Right lobe of liver (tissue), 6 donors: ENCODE measurements at places on chromosomes 12 and 14.

DNA sequence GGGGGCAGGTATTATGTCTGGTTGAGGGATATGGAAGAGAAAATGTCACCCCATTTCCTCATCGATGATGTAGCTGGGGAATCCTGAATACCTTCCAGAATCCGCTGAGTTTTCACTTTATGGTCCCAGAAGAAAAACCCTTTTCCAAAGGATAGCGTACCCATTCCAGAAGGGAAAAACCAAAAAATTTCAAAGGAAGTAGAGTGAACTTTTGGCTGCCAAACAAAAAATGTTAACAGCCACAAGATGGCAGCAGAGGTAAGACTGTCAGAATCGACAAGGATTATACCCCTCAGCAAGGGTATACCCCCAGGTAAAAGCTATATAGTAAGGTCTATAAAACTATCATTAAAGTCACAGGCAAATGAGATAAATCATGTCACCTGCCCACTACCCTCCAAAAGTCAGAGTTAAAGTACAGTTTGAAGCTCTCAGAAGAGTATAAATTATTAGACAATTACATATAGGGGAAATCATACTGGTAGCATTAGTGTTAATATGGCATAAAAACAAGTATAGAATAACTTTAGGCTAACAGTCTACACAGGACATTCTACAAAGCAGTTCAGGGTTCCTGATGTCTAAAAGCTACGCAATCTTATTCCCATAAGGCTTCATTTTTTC is 18.0 kb downstream of the ACIN1 start:
- DNase-seq = no peak

DNA sequence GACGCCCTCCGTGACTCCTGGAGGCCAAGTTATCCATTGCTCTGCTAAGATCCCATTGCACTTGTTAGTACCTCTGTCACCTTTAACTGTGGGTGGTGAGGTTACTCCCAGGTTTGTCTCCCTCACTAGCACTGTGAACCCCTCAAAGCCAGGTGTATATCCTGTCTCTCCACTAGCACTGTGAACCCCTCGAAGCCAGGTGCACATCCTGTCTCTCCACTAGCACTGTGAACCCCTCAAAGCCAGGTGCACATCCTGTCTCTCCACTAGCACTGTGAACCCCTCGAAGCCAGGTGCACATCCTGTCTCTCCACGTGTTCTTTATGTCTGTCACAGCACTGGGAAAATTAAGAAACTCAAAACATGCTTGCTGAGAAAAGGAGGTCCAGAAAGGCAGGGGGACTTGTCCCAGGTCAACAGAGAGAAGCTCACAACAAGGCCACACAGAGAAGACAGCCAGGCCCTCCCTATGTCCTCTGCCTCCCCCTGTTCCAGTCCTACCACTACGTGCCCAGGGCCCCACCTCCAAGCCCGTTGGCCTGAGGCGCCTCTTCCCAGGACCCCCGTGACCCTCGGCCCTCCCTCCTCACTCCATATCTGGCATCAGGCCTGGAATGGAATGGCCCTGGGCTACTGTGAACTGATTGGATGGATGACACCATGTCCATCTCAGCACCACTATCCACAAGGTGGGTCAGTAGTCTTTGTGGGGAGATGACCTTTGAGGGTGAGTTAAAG is 26.4 kb upstream of the FKBP4 start:
- DNase-seq = no peak

DNA sequence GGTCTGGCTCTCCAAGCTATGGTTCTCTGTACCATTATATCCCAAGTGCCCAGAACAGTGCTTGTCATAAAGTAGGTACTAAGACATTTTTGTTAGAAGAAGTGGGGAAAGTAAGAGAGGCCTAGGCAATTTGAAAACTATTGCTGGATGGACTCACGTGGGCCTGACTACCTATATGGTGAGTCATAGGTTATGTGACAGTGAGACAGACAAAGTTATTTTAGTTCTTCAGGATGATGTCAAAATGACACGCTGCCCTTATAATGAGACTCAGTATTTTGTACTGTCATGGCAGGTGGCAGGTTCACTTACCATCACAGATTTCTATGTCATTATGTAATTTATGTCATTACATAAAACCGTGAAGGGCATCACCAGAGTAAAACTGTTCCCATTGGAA is 53.1 kb downstream of the PARP11 start:
- DNase-seq = no peak

- no peak for DNase-seq
Measured at GRCh38 chr14:23804817-23805216, 148.8 kb upstream of the DHRS4 start.

GRCh38 chr12:132478845-132479244 is 11.1 kb upstream of the FBRSL1 start:
- no peak for DNase-seq

- no peak for DNase-seq
Measured at GRCh38 chr14:34781242-34781641, 66.8 kb upstream of the CFL2 start.

DNA sequence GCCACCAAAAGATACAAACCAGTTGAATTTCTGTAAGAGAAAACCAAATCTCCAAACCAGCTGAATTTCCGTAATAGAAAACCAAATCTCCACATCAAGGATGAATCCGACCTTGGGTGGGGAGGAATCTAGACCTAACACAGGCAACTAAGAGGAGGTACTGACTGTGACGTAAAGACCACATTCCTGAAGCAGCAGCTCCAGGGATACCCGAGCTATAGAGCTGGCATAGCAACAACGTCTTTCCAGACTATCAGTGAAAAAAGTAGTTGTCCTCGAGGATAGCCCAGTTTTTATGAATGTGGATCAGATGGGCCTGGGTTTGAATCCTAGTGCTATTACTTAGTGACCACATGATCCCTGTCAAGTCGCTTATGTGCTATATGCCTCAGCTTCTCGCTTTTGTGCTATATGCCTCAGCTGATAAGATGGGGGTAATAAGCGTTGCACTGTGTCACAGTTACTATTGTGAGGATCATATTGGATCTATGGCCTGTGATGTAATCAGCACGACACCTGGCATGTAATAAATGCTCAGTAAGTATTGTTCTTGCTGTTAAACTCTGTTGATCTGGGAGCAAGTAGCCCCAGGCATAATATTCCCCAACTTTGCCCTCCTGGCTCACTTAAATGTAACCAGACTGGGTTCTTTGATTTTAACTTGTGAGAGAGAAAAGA is 113.8 kb downstream of the EGLN3 start:
- no peak for DNase-seq

DNA sequence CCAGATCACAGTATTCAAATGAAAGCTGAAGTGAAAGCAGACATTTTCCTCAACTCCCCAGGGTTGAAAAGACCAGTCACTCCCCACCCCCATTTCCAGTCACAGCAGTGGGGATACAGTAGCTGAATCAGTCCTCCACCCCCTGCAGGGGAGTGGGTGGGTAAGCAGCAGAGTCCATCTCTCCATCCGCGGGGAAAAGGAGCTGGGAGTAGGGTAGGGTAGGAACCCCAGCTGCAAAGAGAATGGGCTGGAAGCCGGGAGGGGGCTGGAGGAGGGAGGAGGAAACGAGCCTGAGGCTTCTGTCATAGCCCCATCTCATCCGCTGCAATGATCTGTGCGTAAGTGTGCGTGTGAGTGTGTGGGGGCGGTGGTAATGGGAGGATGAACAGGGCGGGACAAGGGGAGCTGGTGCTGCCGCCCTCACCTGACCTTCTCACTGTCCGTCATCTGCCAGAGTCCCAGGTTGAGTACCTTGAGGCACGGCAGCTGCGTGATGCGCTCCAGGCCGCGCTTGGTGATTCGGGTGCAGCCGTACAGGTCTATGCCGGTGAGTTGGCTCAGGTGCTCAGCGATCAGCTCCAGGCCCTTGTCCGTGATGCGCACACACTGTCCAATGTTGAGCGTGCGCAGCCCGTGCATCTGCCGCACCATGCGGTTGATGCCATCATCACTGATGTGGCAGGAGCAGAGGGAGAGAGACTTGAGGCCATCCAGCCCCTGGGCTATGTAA is 1.8 kb downstream of the FBXL14 start:
- no peak for DNase-seq

DNA sequence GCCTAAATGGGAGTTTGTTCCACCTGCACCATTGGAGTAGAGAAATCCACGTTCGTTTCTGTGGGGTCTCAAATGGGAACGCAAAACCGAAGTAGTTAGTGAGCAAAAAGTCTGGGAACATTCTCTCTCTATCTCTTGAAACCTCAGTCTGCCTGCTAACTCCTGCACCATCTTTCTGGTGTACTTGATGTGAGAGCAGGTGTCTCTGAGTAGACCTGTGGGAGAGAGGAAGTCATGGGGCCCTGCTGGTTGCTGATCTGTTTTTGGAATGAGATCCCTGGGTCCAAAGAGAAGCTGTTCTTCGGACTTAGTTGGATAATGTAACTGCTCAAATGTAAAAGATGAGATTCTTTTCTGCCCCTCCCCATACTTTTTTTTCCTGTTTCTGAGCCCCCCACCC is 57.3 kb downstream of the MAX start:
- no peak for DNase-seq

DNA sequence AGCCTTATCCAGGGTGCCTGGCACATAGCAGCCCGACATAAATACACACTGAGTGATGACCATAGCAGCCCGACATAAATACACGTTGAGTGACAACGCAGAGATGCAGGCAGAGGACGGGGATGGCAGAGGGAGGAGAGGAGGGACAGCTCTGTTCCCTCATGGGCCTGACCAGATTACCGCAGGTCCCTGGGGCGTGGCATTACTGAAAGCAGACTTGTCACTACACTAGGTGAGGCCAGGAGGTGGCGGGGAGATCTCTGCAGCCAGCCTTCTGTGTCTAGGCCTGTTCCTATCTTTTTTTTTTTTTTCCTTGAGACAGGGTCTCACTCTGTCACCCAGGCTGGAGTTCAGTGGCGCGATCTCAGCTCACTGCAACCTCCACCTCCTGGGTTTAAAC is 69.0 kb downstream of the HRK start:
- DNase-seq = no peak

DNA sequence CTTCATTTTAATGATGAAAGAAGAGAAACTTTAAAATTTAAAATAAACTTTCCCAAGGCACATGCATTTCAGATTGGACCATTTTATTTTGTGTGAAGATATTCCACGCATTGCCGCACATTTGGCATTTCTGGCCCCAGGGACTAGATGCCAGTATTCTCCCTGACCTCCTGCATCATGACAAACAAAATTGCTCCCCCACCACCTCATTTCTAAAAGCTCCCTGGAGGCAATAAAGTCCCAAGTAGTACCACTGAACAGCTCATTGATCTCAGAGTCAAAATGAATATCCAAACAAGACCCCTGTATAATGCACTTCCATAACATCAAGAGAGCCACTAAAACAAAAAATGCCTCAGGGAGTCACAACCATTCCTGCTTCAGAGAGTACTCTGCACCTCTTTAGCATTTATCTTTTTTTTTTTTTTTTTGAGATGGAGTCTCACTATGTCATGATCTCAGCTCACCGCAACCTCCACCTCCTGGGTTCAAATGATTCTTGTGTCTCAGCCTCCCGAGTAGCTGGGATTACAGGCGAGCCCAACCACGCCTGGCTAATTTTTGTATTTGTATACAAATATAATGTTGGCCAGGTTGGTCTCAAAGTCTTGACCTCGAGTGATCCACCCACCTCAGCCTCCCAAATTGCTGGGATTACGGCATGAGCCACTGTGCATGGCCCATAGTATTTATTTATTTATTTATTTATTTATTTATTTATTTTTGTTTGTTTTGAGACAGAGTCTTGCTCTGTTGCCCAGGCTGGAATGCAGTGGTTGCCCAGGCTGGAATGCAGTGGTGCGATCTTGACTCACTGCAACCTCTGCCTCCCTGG is 48.8 kb upstream of the RASSF3 start:
- DNase-seq = no peak

DNA sequence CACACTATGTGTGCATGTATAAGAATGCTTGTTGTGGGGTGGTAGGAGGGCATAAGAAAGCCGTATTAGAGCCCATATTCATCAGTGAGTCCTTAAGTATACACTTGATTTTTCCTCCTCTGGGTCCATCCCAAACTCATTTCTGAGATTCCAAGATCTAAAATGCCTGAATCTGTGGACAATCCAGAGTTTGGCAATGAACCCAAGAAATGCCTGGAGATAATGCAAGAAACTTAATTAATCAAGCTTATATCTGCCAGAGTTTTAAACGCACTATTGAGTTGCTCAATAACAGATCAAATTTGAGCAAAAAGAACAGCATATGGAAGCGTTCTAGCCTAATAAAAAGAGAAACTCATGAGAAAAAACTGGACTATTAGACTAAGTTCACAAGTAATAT is 143.4 kb upstream of the NAV3 start:
- DNase-seq = no peak

DNA sequence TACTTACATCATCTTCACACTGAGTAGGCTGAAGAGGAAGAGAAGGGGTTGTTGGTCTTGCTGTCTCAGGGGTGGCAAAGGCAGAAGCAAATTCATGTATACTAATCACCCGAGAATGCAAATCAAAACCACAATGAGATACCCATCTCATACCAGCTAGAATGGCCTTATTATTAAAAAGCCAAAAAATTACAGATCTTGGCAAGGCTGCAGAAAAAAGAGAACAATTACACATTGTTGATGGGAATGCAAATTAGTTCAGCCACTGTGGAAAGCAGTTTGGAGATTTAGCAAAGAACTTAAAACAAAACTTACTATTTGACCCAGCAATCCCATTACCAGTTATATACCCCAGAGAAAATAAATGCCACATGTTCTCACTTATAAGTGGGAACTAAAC is 154.9 kb downstream of the SEC23A start:
- no peak for DNase-seq

- no peak for DNase-seq
Measured at GRCh38 chr14:40229676-40230075, 797.4 kb upstream of the FBXO33 start.

- DNase-seq = peak; percentile 56
Measured at GRCh38 chr12:106301611-106302321, 767 bp upstream of the TCP11L2 start.
